ENCODE measurements at places on chromosomes 7 and 10.

GRCh38 chr10:4511509-4511908 lies 314.5 kb upstream of the AKR1E2 start:
- DNase-seq: no peak

GRCh38 chr10:20105931-20106330 lies 289.7 kb downstream of the PLXDC2 start:
- DNase-seq: no peak

DNA sequence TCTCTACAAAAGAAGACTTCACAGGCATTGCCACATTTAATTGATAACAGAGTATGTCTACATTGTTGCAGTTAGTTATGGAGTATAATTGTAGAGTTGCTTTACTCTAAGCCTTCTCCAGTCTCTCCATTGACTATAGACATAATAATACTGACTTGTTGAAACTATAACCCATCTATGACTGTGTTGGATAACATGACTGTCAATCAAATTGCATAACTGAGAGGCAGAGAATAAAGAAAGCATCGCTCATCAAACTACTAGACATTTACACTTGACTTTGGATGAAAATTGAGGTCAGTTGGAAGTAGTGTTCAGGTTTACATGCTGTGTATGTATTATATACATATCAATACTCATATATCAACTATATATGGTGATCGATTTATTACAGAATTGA lies 3.4 kb upstream of the ATXN7L1 start:
- no peak for DNase-seq

GRCh38 chr7:154353355-154353767 lies 301.2 kb downstream of the DPP6 start:
- DNase-seq: no peak

- no peak for DNase-seq
Measured at GRCh38 chr10:30812018-30812851, 182.7 kb upstream of the LYZL2 start.

- DNase-seq: no peak
Measured at GRCh38 chr7:134943785-134944400, 42.4 kb upstream of the AGBL3 start.

GRCh38 chr10:80535671-80536360 lies 1.9 kb upstream of the SH2D4B start:
- DNase-seq: peak; percentile 76

- DNase-seq: no peak
Measured at GRCh38 chr7:90593205-90593604, 2.9 kb upstream of the CDK14 start.

DNA sequence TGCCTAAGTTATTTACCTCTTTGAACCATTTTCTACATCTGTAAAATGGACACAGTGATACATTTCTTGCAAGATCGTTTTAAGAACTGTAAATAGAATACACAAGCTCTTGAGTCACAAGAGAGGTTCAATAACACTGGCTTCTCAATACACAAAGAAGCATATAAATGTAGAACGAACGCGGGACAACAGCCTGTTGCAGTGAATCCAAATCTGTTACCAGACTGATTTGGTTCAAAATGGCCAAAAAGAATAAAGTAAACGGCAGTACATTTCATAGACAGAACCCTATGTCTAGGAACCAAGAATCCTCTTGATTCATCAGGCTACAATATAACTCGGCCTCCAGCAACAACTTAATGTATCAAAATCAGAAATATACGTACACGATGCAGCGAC lies 701 bp downstream of the MTPAP start:
- DNase-seq: no peak

GRCh38 chr7:31020652-31021051 lies 31.5 kb upstream of the ADCYAP1R1 start:
- DNase-seq: no peak

- no peak for DNase-seq
Measured at GRCh38 chr7:30140456-30140855, 5.7 kb downstream of the MTURN start.

- no peak for DNase-seq
Measured at GRCh38 chr10:34423673-34424625, 391.1 kb downstream of the PARD3 start.

DNA sequence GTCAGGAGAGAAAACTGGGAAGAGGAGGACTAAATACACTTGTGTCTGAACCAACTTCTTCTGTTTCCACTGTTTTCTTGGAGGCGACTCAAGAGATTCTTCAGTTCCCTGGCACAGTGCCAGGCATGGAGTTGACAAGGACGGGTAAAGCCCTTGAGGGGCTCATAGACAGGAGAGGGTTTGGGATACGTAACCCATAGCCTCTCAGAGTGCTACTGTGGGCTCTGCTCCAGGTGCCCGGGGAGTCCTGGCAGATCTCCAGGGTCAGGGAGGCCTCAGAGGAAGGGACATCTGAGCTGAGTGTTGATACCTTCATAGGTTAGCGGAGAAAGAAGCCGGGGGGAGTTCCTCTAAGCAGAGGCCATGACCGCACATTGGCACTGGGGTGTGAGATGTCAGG lies 42.0 kb downstream of the GALNT17 start:
- DNase-seq: no peak

DNA sequence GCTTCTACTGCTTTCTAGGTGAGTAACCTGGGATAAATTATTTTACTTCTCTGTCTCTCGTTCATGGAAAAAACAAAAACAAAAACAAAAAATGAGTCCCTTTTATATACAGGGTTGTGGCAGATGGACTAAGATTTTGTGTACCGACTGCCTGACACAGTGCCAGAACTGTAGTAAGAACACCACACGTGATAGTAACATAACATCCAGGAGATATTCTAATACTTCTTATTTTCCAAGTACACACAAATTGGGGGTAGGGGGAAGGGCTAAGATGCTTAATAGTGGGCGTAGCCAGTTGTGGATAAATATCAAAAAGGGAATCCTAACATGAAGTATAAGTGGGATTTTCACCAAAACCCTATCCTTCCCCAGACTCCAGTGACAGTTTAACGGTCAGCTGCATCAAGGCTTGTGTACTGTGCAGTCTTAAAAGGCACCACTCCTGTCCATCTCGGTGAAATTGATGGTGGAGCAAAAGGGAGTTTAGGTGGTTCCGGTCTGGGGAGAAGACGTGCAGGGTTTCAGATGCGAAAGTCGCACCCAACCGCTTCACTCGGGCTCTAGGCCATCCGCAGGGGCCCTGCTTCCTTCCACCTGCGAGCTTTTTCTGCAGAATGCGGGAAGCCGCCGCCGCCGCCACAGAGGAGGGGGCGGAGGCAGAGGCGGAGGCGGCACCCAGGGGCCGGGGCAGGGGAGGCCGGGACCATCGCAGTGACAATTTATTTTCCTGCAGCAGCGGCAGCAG lies at the start of gene STAMBPL1:
STAMBPL1 (plus strand) TSS at position 712 of the 748 bp plus-strand sequence. CDS start 21,464 bp downstream, outside the sequence.
- DNase-seq: peak; percentile 43

GRCh38 chr10:102643336-102644065 lies 778 bp upstream of the TRIM8 start:
- DNase-seq: no peak

DNA sequence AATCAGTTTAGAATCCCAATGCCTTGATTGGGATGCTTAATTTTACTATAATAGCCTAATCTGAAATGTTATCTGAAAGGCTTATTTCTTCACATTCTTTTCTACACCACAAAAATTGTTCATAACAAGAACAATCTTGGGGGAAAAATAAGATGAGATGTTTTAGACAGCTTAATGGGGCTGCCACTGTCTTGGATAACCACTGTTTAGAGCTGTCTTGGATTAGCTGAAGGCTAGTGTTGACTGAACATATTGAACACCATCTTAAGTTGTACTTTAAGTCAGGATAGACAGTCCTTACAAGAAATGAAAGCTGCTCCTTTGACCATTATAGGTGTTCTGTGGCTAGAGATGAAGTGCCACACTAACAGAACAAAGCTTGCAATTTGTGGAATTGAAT lies 501.3 kb downstream of the GFRA1 start:
- DNase-seq: no peak

- no peak for DNase-seq
Measured at GRCh38 chr7:116708248-116708647, 36.3 kb downstream of the MET start.

- no peak for DNase-seq
Measured at GRCh38 chr7:150904011-150904909, 51.9 kb downstream of the AOC1 start.

- DNase-seq: no peak
Measured at GRCh38 chr7:37645282-37646050, 38.1 kb upstream of the GPR141 start.

- peak; percentile 52 for DNase-seq
Measured at GRCh38 chr10:67788028-67788886, 49.7 kb downstream of the DNAJC12 start.

DNA sequence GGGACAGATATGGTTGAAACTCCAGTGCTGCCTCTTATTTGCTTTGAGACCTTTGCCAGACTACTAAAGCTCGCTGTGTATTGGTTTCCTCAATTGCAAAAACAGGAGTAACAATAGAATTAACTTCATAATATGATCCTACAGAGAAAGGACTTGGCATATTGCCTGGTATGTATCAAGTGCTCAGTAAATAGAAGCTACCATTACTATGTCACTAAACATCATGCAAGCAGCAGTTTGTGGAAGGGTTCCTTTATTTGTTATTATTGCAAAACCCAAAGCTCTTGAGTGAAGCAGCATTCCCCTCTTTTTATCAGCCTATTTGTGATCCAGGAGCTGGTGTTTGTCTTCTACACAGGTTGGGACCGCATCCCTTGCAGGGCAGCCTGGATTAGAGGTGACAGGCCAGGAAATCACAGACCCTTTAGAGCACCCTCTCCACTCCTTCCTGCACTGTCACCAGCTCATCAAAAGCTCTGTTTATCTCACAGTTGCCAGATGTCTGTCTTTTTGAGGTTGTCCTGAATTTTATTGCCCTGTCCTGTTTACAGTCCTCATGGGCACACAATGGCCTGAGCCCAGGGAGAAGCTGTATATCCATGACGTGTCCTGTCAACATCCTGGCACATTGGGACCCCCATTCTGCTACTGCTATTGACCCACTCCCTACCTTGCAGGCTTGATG lies 121.5 kb downstream of the SNX10 start:
- no peak for DNase-seq

DNA sequence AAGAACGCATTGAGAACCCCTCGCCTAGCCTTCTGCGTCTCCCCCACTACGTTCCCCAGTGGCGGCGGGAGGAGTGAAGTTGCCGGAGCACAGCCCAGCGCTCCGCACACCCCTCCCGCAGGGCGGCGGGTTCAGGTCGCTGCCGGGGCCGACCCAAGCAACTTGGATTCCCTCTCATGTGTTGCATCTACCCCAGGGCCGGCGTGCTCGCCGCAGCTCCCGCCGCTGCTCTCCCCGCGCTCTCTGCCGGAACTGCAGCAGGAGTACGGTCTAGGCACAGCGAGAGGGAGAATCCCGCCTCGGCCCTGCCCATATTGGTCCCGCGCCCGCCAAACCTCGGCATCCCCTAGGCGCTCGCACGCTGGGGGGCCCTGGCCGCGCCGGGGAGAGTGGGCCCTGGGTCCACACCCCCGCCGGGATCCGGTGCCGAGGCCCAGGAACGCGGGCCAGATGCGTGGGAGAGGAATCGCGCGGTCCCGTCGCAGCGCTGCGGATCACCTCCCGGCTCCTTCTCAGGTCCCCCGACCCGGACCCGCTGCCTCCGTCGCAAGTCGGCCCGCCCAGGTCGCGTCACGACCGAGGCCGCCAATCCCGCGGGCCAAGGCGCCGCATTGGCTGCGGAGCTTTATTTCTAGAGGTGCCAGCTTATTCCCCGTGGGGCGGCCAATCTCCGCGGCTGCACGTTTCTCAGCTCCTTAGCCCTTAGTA lies 648 bp upstream of the TMEM243 start:
- DNase-seq: peak; percentile 61

GRCh38 chr10:120465138-120465537 lies 8.1 kb downstream of the PLPP4 start:
- no peak for DNase-seq

- no peak for DNase-seq
Measured at GRCh38 chr7:139321071-139321745, 19.9 kb upstream of the FMC1 start.

- DNase-seq: no peak
Measured at GRCh38 chr10:13690281-13690825, 103.6 kb downstream of the PRPF18 start.

- no peak for DNase-seq
Measured at GRCh38 chr7:47553309-47553708, 28.6 kb downstream of the TNS3 start.

DNA sequence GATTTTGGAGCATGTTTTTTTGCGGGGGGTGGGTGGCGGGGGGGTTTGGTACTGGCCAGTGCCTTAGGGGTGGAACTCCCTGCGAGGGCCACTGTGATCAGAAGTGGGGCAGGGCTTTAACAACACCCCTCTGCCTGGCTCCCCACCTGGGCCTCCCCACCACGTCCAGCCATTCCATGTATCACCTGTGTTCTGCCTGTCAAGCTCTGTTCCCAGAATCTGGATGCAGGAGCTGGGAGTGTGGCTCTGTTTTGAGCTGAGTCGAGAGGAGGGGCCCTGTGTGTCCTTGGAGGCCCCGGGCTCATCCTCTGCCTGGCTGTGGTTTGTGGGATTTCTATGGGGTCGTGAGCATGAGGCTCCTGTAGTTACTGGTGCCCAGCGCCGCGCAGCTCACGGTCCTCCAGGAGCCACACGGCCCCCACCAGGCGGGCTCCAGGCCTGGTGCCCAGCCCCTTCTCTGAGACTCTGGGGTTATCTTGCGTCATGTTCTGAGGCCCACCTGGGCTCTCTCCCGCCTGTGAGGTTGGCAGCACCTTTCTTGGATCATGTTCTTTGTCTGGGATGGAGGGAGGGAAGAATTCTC lies 29.6 kb downstream of the PFKFB3 start:
- no peak for DNase-seq

DNA sequence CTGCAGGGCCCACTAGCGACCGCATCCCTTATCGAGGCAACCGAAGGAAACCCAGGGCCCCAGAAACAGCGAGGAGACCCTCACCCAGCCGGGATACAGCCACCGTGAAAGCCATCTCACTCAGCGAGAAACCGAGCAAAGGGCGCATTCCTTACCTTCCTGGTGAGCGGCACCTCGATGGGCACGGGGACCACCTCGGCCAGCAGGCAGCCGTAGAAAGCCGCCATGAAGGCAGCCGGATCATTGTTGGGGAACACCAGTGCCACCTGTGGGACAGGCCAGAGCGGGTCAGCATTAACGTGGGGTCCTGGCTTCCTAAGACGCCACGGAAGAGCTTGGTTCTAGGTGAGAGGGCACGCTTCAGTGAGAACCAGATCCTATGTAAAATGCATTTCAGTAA lies 263.7 kb downstream of the ZMYND11 start:
- no peak for DNase-seq

GRCh38 chr10:11541296-11541695 lies 70.2 kb downstream of the USP6NL start:
- DNase-seq: no peak
